Astrocyte (in vitro differentiated cells and primary cell): ENCODE measurements at places on chromosomes 5 and 9.
A peak's percentile ranks its signal among the peaks of the same experiment; 100 is the strongest.

DNA sequence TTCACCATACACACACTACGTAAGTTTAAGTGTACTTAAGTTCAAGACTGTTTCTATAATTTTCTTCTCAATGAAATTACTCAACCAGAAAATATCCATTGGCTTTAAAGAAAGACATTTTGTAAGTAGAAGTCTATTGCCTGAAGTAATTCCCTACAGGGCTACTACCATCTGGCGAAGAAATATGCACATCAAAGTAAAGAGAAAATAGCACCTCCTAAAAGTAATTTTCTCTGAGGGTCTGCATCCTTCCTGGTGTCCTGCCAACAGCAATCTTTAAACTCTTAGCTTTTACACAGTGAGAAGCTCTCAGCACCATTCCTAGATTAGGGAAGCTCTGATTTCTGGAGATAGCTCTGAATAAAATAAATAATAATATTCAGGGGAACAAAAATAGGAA, 498.5 kb upstream of the TYRP1 start:
- DNase-seq = no peak

GRCh38 chr9:136170006-136170901, 34.7 kb downstream of the LHX3 start:
- DNase-seq = no peak

- DNase-seq = no peak
Observed at GRCh38 chr9:130010151-130010988, 32.6 kb downstream of the FNBP1 start.

GRCh38 chr5:40879163-40879942, 29.9 kb upstream of the C7 start:
- peak; percentile 4 for DNase-seq

GRCh38 chr9:14080959-14081542, 232.9 kb downstream of the NFIB start:
- peak; percentile 93 for DNase-seq

- DNase-seq = no peak
Observed at GRCh38 chr9:107683566-107683965, 194.0 kb upstream of the KLF4 start.

GRCh38 chr5:140169410-140169809, 5.6 kb upstream of the CYSTM1 start:
- no peak for DNase-seq

- DNase-seq = no peak
Observed at GRCh38 chr9:90261698-90262097, 380.9 kb downstream of the DIRAS2 start.
